ENCODE measurements at places on chromosomes 11 and 22. TPM values are rescaled to one million over a fixed set of nuclear protein-coding genes. Genes with fewer than 3 reads are reported as not detected.
A peak's percentile ranks its signal among the peaks of the same experiment; 100 is the strongest.

- H3K4me1 ChIP-seq = no peaks in the 10 kb centered on the region
- DNase-seq = no peak
- no peak within 1 kb of the TSS for H3K4me3 ChIP-seq
- no peaks in the 10 kb centered on the region for H3K36me3 ChIP-seq
Measured at GRCh38 chr11:56698795-56699194, at the start of gene OR9G1. Gene OR9G1 (plus strand): TSS chr11:56699095. CDS start chr11:56700388, 1,293 bp downstream.

DNA sequence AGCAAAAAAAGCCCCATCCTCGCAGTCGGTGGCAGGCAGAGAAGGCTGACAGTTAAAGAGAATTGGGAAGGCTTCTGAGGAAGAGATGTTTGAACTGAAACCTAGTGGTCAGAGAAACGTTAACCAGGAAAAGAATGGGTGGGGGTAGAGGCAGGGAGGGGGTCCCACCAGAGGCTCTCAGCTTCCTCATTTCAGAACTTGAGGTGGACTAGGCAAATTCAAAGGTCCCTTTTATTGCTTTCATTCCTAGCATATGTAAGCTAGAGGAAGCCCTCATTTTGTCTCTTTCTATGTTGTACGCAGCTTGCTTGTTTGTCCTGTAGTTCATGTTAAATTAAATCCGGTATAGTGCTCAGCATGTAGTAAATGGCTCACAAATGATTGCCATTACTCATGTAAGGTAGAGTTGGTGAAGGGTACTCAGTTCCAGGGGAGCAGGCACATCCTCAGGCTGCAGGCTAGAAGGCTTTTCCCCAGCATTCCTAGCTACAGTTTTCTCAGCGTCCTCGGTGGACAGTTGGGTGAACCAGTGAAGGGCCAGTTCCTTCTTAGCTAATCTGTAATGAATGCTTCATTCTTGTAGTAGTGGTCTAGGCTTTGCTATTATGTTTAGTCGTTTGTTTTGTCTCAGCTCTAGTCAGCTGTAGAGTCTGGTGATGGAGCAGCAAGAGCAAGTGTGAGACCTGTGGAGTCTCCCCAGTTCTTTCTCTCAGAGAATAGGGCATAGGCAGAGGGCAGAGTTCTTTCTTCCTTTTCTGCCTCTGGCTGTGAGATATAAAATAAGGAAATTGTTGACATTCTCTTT lies 58.6 kb downstream of the UVRAG start:
- no peak overlapping the region for H3K27ac ChIP-seq
- H3K4me1 ChIP-seq = peaks cover 7% of the 10 kb centered on the region
- H3K36me3 ChIP-seq = peaks cover 3% of the 10 kb centered on the region
- no peak for DNase-seq

The NXPE1 gene
- total RNA-seq = not detected

The CCDC89 gene
- 0.26 TPM for total RNA-seq

The USH1C gene
- 0.72 TPM for total RNA-seq

DNA sequence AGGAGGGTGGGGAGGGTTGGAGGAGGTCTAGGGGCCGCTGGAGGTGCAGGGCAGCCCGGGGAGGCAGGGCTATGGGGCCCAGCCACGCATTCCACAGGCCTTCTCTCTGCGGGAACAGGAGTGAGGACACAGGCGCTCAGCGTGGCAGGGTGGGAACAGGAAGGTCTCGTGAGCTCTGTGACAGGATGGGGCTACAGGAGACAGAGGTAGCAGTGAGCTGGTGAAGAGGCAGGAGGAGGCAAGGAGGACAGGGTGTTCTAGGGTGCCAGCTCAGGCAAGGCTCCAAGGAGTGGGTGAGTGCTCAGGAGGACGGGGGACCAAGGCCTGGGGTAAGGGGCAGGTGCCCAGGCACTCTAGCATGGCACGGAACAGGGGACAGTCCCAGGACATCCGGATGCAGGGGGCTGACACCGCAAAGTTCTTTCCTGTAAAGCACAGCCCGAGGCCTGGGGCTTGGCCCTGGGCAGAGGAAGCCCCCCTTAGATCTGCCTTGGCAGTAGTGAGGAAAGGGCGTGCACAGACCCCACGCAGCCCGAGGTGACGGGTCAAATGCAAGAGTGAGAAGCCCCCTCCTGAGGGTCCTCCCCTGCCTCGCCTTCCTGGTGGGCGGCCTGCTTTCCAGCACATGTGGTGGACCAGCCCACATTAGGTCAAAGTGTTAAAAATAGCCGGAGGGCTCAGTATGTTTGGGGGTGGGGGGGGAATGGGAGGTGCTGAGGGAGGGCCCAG lies 4.7 kb upstream of the NEAT1 start:
- no peaks in the 10 kb centered on the region for H3K27me3 ChIP-seq
- no peak for DNase-seq
- H3K4me1 ChIP-seq = peaks cover 73% of the 10 kb centered on the region
- H3K4me3 ChIP-seq = peak overlapping the region; percentile 59
- H3K36me3 ChIP-seq = peaks cover 3% of the 10 kb centered on the region
- H3K27ac ChIP-seq = peak overlapping the region; percentile 100

The GDPD4 gene
- total RNA-seq = not detected

DNA sequence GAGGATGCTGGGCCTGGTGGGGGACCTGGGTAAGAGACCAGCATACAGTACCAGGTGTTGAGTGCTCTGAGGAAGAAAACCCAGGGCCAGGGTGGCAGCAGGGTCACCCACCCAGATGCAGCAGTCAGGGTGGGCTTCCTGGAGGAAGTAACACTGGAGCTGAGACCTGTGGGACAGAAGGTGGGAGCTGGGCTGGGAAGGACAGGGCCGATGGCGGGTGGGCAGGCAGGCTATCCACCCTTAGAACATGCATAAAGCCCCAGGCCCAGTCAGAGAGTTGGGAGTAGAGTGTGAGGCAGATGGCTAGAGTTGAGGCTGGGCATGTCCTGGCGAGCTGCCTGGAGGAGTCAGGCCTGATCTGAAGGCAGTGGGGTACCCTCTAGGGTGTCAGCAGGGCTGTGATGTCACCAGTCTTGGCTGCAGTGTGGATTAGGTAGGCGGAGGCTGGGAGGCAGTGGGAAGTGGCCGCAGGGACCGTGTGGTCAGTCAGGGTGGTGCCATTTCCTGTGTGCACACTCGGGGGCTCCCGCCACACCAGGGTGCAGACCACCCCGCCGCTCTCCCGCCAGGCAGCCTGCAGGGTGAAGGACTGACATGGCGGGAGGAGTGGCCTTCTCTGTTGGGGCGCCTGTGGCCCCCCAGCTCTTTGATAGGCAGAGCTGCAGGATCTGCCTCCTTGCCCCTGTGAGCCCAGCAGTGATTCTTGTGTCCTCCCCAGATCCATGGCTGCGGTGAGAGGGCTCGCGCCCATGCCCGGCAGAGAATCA lies 35.3 kb downstream of the IGHMBP2 start:
- peak; percentile 86 for DNase-seq
- no peaks in the 10 kb centered on the region for H3K27me3 ChIP-seq
- H3K36me3 ChIP-seq = peaks cover 8% of the 10 kb centered on the region
- peaks cover 17% of the 10 kb centered on the region for H3K4me1 ChIP-seq

GRCh38 chr11:124167826-124168231 lies 15.3 kb upstream of the OR10D3 start:
- H3K36me3 ChIP-seq = no peaks in the 10 kb centered on the region
- peaks cover 9% of the 10 kb centered on the region for H3K27me3 ChIP-seq
- DNase-seq = no peak
- H3K27ac ChIP-seq = no peak overlapping the region
- no peaks in the 10 kb centered on the region for H3K4me1 ChIP-seq

The SYT7 gene
- total RNA-seq = 0.92 TPM

- no peaks in the 10 kb centered on the region for H3K27me3 ChIP-seq
- peak overlapping the region; percentile 92 for H3K27ac ChIP-seq
- H3K4me1 ChIP-seq = peaks cover 27% of the 10 kb centered on the region
- DNase-seq = no peak
- H3K36me3 ChIP-seq = peaks cover 37% of the 10 kb centered on the region
Measured at GRCh38 chr11:62593434-62594044, 2.2 kb upstream of the TUT1 start.

The SLC22A6 gene
- total RNA-seq = not detected

DNA sequence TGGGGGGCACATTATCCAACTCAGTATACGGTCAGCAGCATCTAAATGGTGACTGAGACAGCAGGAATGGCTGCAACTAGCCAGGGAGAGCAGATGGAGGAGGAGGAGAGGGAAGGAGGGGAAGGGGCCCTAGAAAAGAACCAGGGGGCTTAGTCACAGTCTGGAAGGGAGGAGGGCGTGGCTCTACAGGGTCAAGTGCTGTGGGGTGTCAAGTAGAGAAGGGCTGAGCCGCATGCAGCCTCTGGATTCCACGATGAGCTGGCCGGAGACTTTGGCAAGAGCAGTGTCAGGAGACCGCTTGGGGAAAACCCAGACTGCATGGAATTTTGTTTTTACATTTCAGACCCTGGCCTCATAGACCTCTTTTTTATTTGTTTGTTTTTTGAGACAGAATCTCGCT lies 25.8 kb upstream of the PPFIA1 start:
- no peak for DNase-seq
- H3K27me3 ChIP-seq = no peaks in the 10 kb centered on the region

DNA sequence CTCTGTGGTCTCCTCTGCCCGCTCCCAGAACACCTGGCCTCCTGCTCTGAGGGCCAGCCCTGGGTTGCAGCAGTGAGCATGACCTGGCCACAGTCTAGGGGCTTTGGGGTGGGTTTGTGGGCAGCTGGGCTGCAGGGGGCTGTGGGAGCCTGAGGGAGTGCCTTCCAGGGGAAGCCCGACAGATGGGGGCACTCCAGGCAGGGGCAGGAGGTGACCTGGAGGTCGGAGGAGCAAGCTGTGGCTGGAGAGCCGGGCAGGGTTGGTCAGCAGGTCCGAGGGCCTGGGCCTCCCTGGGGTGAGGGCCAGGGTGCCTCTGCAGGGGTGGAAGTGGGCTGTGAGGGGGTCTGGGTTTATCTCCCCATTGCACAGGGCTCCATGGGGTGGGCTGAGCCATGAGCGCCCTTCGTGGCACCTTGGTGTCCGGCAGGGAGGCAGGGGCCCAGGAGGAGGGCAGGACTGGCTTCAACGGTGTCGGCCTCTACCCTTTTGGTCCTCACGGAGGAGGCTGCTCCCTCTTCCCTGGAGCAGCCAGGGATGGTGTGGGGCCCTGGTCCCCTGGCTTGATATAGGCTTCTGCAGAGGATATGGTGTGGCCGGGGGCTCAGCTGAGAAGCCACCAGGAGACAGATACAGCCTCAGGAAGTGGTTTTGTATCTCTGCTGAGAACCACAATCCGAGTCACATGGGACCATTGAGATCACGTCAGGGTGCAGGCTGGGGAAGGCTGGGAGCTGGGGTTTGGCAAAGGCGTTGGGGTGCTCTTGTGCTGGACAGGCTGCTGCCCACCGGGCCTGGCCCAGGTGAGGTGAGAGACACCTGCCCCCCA lies 22.3 kb downstream of the KCNQ1 start:
- H3K36me3 ChIP-seq = no peaks in the 10 kb centered on the region
- peak; percentile 73 for DNase-seq
- H3K4me3 ChIP-seq = no peak overlapping the region
- no peaks in the 10 kb centered on the region for H3K4me1 ChIP-seq
- H3K27me3 ChIP-seq = peaks cover 39% of the 10 kb centered on the region

DNA sequence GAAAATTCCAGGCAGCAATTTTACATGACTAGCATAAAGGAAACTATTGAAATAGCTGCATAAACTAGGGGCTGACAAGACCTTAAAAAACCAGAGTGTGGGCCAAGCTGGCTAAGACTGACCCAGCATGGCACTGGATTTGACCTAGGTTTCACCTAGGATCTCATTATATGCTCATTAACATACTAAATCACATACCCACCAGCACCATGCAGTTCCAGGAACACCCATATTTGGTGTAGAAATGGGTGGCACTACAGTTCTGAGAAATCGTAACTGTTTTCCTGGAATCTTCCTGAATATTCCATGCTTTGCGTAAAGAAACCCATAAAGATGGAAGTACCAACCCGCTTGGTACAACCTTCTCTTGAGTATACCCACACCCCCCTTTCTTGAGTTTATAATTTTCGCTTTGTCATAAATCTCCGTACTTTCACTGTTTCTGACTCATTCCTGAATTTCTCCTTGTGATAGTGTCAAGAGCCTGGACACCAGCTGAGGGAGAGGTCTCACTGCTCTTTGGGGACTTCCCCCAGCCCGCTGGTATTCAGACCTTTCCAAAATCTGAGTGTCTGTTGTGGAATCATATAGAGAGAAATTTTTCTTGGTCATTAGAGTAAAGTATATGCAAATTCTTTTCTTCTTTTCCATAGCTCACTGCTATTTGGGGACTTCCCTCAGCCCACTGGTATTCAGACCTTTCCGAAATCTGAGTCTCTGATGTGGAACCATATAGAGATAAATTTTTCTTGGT lies 55.1 kb downstream of the MTMR3 start:
- no peak for DNase-seq
- H3K36me3 ChIP-seq = no peaks in the 10 kb centered on the region
- H3K4me3 ChIP-seq = no peak overlapping the region
- H3K27me3 ChIP-seq = no peaks in the 10 kb centered on the region

The BBOX1 gene
- total RNA-seq = 0.90 TPM

- peaks cover 15% of the 10 kb centered on the region for H3K4me1 ChIP-seq
- peak overlapping the region; percentile 33 for H3K27ac ChIP-seq
- no peaks in the 10 kb centered on the region for H3K36me3 ChIP-seq
- no peak for DNase-seq
Measured at GRCh38 chr11:76266286-76267100, 60.2 kb upstream of the WNT11 start.

- no peak overlapping the region for H3K27ac ChIP-seq
- no peak overlapping the region for H3K4me3 ChIP-seq
- H3K27me3 ChIP-seq = no peaks in the 10 kb centered on the region
Measured at GRCh38 chr22:35634943-35635540, 13.2 kb upstream of the APOL6 start.

DNA sequence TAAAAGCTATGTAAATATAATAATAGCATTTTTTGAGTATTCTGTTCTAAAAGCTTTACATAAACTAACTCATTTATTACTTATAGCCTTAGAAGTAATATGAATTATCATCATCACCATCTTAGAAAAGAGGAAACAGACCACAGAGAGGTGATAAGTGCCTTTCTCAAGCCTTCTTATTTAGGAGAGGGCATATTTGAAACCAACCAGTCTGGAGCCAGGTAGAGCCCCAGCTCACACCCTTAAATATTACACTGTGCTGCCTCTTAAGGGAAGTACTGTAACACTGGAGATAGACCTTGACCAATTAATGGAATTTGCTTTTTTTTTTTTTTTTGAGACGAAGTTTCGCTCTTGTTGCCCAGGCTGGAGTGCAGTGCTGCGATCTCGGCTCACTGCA lies 2.3 kb downstream of the BCO2 start:
- peaks cover 15% of the 10 kb centered on the region for H3K4me1 ChIP-seq
- H3K27ac ChIP-seq = no peak overlapping the region
- no peak overlapping the region for H3K4me3 ChIP-seq
- peaks cover 4% of the 10 kb centered on the region for H3K36me3 ChIP-seq
- H3K27me3 ChIP-seq = peaks cover 21% of the 10 kb centered on the region

The SLC6A5 gene
- not detected for total RNA-seq

GRCh38 chr11:18312663-18313420 lies 9.1 kb downstream of the HPS5 start:
- peak overlapping the region; percentile 86 for H3K27ac ChIP-seq
- peaks cover 62% of the 10 kb centered on the region for H3K4me1 ChIP-seq
- peaks cover 22% of the 10 kb centered on the region for H3K36me3 ChIP-seq
- H3K4me3 ChIP-seq = no peak overlapping the region
